Smooth muscle cell of the brain vasculature (primary cell): ENCODE measurements at places on chromosomes 16 and 17.

GRCh38 chr17:55567240-55568214, 56.3 kb upstream of the SMIM36 start:
- DNase-seq, result no peak

GRCh38 chr16:66354034-66354909, 12.2 kb upstream of the CDH5 start:
- no peak for DNase-seq

GRCh38 chr16:46900455-46901235, 16.5 kb downstream of the GPT2 start:
- DNase-seq, result no peak

DNA sequence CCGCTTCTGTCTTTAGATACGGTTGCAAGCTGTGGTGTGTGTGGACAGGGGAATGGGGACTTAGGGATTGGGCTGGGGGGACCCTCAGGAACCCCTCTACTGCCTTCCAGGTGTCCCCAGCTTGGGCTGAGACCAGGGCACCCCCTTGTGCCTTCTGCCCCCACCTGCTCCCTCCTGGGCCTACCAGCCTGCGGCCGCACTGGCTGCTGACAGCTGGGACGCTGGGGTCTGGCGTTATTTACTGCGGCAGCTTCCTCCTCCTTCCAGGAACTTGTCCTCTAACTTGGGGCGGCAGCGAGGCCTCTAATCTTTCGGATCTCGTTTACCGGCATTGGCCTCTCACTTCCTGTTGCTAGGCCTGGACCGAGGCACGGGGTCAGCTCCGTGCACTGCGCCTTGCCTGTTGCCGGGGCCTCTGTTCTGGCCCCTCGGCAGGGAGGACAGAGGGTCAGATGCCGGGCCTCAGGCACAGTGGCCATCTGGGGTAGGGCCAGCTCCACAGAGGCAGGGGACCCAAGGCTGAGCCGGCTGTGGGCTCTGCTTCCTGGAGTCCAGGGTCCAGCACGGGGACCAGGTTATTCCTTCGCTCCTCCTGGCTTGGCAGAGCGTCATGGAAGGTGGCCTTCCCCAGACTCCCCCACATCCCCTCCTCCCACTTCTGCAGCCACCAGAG, 31.8 kb downstream of the TMEM235 start:
- DNase-seq, result no peak

DNA sequence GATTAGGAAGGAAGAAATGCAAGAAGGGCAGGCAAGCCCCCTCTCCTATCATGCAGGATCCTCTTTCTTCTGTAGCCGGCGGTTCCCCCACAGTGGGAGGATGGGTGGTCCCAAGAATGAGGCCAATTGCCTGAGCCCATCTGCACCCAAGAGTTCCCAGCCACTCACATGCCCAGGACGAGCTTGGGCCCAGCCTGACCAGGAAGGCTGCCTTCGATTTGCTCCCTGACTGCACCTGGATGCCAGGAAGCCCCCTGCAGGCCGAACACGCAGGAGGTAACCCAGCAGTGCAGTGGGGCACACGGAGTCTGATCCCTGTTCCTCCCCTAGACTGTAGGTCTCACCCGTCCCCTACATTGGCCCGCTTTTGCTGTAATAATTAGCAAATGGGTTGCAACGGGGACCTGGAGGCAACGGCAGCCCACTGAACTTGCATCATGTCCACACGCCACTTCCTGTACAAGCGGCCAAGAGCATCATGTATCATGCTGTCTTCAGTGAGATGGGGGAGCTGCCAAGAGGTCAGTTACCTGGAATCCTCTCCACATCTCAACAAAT, 67.5 kb downstream of the AMFR start:
- no peak for DNase-seq

DNA sequence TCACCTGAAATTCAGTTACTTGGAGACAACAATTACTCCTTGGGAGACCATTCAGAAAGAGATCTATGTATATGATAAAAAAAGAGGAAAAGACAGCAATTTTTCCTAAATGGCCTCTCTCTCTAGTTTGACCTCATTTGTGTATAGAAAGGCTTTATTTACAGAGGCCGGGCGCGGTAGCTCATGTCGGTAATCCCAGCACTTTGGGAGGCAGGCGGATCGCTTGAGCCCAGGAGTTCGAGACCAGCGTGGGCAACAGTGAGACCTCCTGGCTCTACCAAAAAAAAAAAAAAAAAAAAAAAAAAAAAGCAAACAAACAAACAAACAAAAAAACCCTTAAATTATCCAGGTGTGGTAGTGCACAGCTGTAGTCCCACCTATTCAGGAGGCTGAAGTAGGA, 20.7 kb downstream of the GRB2 start:
- no peak for DNase-seq

DNA sequence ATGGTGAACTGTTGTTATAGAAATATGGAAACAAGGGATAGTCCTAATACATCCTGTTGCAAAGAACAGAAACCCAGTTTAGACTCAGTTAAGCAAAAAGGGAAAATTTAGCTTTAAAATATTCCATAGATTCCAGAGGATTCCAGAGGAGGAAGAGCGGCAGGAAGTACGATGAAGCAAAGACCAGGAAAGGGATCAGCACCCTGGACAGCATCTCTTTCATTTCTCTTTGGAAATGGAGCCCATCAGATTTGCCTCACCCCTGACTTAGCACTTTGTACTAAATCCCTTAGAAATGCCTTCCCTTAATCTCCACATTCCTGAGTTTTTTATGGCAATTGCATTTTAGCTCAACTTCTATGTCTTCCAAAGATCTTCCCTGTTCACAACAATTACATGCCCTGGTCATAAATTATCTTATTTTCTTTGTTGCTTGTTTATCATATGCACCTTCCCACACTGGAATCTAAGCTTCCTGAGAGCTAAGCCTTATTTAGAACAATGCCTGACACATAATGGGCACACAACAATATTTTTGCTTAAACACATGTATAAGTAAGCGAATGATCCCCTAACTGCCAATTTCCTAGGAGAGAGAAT, 150.0 kb upstream of the RBFOX1 start:
- DNase-seq, result no peak

DNA sequence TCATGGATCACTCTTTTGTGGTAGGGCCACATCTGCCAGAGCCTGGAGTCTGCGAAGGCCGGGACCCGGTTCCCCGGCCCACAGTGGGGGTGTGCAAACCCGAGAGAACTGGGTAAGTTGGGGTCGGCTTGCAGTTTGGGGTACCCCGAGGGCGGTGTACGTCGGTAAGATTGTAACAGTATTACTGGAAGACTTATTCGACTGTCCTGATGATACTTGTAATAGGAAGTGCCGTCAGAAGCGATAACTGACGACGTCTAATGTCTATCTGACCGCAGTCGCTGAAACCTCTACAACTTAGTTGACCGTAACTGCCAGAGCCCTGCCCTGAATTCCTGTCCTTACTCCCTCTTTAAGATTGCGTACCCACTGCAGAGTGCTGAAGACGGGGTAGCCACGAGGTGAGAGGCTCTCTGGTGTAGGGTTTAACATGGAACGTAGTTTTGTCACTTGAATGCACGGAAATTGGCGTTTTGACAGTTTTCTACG, 24.0 kb downstream of the TRPV2 start:
- no peak for DNase-seq

GRCh38 chr16:73059779-73060615, 12.1 kb upstream of the ZFHX3 start:
- no peak for DNase-seq

GRCh38 chr16:2170080-2170479, 14.5 kb downstream of the TRAF7 start:
- no peak for DNase-seq

GRCh38 chr16:79605999-79606398, 5.5 kb upstream of the MAF start:
- no peak for DNase-seq

GRCh38 chr17:3944485-3945388, 19.5 kb downstream of the ATP2A3 start:
- DNase-seq, result no peak

DNA sequence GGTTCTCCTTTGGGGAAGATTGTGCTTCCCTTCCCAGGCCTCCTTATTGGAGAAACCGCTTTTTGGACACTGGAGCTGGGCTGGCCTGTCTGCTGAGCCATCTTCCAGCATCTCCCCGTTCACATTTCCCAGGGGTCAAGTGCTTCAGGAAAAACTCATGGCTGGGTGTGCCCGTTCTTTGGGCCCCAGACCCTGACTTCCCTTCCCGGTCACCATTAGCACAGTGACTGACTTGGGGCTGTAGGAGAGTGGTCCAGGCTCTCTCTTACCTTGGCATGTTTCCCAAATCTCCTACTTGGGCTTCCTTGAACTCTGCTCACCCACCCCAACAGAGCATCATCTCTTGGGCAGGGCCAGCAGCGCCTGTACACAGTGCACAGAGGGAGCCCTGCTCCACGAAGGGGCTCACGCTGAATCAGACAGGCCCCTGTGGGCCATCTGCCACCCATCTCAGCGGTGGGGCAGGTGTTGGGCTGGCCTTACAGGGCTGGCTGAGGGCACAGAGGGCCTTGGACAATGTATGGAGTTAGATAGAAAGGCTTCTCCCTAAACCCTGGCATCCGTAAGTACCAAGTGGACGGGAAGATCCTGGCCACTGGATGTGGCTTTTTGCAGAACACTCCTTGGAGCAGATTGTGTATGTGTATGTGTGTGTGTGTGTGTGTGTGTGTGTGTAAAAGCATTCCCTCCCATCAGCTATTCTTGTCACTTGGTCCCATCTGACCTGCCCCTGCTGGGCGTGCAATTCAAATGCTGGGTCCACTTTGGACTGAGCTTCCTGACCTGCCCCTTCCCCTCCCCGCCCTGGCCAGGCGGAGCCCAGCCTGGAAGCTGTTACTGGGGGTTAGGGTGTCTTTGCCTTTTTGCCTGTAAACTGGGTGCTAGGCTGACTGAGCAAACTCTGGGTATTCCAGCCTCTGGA, 24.9 kb upstream of the CDC42EP4 start:
- DNase-seq, result no peak

- peak; percentile 26 for DNase-seq
Observed at GRCh38 chr17:17613708-17614114, 22.2 kb upstream of the PEMT start.

DNA sequence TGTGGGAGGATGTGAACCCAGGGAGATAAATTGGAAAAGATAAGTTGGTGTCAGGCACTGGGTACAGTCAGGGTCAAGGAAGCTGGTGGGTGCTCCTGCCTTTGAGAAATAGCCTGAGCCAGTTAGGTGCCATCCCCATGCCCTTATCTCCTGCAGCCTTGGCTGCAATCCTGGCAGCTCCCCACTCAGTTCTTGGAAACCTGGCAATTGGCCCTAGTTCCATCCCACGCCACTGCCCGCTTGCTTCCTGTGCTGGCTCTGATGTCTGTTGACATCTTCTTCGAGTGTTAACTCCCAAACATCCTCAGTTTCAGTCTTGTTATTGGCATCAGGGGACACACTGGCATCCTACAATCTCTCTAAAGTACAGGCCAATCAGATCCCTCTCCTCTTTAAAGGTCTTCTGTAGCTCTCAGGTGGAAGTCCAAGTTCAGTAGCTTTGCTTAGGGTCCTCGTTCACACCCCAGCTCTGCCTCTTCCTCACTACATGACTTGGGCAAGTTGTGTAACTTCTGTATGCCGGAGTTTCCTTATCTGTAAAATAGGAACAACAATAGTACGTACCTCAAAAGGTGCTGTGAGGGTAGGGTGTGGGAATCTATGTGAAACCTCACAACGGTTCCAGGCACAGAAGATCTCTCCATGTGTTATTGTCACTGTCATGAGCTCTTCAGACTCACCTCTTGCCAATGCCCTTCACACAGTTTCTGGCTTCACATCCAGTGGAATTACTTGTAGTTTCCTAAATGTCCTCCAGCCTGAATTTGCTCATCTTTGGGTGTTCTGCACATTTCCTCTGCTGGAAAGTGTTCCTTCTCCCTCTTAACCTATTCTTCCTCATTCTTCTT, 13.5 kb upstream of the PRKAR1A start:
- no peak for DNase-seq

DNA sequence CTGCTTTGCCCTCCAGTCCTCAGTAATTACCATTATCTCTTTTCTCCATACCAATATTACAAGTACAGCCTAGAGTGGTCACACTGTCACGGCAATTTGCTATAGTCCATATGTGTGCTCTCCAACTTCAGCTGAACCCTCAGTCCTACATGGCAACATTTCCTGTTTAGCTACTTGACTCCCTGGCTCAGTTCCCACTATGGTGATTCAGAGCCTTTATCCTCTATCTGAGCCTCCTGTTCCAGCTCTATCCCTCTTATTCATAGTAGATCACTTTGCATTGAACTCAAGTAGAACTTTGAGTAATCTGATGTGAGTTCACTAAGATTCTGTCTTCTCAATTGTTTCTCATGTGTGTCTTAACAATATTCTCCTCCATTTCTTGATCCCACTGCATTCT, 43.7 kb upstream of the GOSR1 start:
- peak; percentile 69 for DNase-seq

DNA sequence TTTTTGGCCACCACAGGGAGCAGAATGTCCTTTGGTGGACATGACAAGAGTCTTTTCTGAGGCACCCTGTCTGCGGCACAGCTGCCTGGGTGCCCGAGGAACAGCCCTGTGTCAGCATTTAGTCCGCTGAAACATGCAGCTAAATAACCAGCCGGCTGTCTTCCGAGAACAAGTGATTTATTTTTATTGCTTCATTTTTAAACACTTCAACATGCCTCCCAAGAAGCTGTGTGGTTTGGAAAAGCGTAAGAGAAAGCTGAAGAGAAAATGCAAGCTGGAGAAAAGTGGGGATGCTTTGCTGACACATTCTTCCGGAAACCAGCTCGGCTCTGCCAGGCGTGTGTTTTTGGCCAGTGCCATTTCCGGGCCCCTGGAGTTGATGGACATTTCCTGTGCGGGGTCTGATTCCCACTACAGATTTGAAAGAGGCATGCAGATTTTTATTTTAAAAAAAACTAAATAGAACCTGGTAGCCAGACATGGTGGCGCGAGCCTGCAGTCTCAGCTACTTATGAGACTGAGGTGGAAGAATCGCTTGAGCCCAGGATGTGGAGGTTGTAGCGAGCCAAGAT, 94.7 kb downstream of the SEC14L1 start:
- peak; percentile 29 for DNase-seq

DNA sequence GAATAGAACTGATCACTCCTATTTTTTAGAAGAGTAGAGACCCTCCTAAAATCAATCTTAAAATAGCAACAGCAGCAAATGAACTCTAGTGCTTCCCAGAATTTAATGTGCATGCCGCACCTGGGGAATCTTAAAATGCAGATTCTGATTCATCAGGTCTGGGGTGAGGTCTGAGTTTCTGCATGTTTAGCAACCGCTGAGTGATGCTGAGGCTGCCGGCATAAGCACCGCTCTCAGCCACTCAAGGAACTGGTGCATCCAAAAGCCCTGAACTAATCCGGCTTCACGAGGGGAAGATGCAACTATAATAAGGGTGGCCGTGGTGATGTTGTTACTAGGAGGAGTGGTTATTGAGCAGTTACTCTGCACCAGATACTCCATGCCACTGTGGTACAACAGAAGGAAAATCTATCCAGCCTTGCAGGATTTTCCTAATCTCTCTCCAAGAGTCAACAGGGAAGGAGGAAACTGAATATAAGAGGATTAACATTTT, 19.7 kb downstream of the SDK2 start:
- no peak for DNase-seq

DNA sequence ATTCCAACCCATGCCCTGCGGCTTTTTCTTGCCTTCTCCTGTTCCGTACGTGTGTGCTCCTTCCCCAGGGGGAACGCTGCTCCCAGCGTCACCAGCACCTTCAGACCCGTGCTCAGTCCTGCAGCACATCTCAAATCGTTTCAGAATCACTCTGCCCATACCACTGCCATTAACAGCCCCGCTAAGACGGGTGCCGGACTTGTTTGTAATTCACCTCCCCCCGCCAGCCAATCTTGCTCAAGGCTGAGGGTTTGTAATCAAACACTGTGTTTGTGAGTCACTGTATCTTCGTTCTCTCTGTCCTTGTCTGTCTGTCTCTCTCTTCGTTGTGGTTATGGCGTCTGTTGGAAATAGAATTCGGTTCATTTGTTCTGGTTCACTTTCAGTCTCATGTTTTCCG, 17.3 kb downstream of the CARD14 start:
- no peak for DNase-seq

GRCh38 chr16:79206889-79207288, 393.6 kb downstream of the MAF start:
- DNase-seq, result no peak
